ENCODE measurements at places on chromosomes 5 and 9. TPM values are rescaled to one million over a fixed set of nuclear protein-coding genes. Genes with fewer than 3 reads are reported as not detected.

- no peak for DNase-seq
Observed at GRCh38 chr9:18826248-18826647, 206.8 kb downstream of the SAXO1 start.

GRCh38 chr5:155189981-155190380, 176.4 kb downstream of the KIF4B start:
- DNase-seq = no peak

DNA sequence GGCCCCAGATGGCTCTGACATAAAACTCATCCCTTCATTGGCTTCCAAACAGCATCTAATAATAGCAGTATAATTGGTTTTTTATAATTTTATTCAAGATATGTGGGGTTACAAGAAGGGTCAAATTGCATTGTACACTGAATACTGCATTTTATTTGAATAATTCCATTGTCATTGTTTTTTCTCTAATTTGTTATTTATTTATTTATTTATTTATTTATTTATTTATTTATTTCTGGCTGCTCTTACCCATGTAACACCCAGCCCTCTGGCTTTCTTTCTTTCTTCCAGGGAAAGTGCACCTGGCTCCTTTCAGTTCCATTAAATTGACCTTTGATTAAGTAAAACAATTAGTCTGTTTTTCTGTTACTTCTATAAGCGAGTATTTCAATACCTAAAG, 210.1 kb downstream of the CDH9 start:
- no peak for DNase-seq

GRCh38 chr9:22210262-22210661, 201.2 kb upstream of the CDKN2B start:
- no peak for DNase-seq

DNA sequence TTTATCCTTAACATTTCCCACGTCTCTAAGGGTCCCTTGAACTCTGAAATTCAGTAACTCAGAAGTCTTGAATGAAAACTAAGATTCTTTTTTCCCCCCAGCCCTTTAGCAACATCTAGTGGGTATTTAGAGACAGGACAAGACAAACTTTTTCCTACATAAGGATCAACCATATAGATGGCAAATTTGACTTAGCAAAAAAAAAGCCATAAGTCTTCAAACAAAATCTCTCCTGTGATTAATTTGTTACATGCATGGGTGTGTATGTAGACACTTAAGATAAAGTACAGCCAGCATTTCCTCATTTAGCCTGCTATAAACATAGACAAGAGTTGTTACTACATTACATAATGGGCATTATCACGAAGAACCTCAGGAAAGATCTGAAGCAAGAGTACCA, 29.1 kb upstream of the ANKRD31 start:
- peak; percentile 57 for DNase-seq

DNA sequence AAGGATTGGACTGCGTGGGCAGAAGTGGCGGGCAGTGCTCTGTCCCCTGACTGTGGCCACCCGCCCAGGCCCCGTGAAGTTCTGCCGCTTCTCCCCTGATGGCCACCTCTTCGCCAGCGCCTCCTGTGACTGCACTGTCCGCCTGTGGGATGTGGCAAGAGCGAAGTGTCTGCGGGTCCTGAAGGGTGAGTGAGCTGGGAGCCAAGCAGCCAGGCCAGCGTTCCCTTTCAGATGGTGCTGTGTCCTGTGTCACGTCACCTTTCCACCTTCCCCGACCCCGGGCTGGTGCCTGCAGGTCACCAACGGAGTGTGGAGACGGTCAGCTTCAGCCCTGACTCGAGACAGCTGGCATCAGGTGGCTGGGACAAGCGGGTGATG, 2.3 kb downstream of the WDR38 start:
- DNase-seq = no peak

GRCh38 chr5:169435506-169436229, 134.7 kb upstream of the SLIT3 start:
- DNase-seq = peak; percentile 58

GRCh38 chr5:80835128-80835527, 125.0 kb upstream of the RASGRF2 start:
- DNase-seq = no peak

DNA sequence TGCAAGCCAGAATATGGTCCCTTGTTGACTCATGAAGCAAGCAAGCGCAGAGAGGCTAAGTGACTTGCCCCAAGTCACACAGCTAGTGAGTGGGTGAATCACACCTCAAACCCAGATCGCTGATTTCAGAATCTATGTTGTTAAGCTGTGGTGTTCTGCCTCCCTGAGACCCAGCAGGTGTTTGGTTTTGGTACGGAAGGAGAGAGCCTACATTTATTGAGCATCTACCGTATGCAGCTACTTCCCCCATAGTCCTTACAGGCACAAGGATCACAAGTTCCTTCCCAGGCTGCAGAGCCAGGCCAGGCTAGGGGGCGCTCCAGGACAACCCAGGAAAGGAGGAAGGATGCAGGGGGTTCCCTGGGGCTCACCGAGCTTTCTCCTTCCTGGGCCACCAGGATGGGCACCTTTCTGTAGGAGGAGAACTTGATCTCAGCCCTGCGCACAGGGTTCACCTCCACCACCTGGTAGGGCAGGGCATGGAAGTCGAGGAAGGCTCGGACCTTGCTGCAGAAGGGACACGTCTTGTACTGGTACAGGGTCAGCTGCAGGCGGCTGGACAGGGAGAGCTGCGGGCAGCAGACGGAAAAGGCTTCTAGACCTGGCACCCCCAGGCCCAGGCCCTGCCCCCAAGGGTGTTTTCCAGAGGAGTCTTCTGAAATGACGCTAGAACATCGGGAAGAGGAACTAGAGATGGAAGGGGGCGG, 2.5 kb downstream of the PTGES2 start:
- peak; percentile 57 for DNase-seq

GRCh38 chr9:108194154-108194553, 661.6 kb downstream of the ACTL7B start:
- DNase-seq = no peak

DNA sequence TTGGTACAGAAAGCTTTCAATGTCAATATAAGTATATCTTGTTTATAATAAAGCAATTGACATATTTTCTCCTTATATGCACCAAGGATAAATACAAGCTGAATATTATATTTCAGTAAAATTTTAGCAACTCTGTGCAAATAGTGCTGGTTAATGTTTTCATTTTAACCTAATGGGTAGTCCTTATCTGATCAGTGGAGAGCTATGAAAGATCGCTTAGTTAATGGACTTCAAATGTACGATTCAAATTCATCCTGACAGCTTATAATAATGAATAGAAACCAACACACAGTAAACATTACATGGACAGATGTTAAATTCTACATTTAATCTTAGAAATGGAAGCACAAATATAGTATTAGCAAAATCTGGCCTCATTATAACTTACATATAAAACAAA, 1495.2 kb upstream of the C9orf72 start:
- no peak for DNase-seq

- DNase-seq = no peak
Observed at GRCh38 chr5:58675341-58675740, 92.5 kb downstream of the RAB3C start.

- DNase-seq = no peak
Observed at GRCh38 chr9:127767410-127767809, 11.1 kb downstream of the SH2D3C start.

- DNase-seq = no peak
Observed at GRCh38 chr5:58024151-58024550, 435.7 kb downstream of the PLK2 start.

- peak; percentile 43 for DNase-seq
Observed at GRCh38 chr9:126853667-126854066, 6.8 kb upstream of the ZBTB34 start.

GRCh38 chr9:123267481-123268198, 746 bp downstream of the STRBP start:
- DNase-seq = no peak

DNA sequence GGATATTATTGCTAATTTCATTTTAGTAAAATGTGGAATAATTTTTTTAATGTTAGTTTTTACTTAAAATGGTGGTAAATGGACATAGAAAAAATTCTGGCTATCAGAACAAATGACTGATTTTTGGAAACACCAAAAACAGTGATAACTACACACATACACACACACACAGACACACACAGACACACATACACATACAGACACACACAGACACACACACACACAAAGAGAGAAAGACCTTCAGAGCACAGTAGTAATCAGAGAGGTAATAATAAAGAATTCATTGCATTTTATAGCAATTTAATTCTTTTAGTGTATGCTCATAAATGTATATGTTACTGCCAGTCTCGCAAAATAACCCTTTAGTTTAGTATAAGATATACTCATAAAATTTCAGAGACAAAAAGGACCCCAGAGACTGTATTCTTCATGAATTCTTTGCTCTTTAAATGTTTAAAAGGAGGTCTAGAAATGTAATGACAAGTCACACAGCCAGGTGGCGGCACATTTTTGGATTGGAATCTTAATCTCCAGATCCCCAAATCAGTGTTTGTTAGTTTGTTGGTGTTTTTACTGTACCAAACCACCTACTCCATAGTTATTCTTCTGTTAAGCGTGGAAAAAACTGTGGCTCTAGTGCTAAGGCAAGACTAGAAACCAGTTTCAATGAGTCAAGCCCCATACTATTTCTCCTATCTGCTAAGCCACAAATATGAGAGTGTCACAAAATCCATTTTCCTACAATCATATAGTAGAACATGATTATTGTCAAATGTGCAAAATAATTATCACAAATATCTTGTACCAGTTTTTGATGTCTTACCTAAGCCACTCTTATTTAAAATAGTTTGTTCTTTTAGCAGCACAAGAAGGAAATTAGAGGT, 109.9 kb downstream of the EDIL3 start:
- DNase-seq = peak; percentile 66

DNA sequence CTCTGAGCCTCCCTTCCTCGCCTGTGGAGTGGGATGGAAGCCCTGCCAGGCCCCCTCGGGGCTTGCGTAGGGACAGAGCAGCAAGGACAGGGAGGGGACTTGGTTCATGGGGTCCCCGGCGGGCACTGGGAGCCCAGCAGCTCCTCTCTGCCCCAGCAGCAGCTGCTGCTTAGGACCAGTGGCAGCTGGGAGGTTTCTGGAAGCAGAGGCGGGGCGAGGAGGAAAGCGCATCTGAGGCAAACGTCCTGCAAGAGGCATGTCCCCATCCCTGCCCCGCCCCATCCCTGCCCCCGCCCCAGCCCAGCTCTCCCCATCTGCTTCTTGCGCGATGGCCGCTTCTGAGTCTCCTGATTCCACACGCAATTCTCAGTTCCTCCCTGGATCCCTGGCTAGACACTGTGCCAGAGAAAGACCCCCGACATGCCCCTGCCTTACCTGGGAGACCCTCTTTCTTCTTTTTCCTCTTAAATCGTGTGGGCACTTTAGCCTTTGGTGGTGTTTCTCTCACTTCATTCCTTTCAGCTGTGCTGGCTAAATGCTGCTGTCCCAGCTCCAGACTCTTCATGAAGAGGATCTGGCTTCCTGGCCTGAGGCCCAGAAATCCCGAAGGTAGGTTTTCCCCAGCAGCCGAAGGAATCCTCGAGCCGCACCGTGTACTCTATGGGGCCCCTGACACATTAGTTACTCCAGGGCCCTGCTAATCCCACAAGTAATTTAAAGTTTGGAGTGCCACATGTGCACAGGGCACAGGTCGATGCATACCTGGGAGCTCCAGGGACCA, 4.4 kb upstream of the OR2S2 start:
- DNase-seq = peak; percentile 78

DNA sequence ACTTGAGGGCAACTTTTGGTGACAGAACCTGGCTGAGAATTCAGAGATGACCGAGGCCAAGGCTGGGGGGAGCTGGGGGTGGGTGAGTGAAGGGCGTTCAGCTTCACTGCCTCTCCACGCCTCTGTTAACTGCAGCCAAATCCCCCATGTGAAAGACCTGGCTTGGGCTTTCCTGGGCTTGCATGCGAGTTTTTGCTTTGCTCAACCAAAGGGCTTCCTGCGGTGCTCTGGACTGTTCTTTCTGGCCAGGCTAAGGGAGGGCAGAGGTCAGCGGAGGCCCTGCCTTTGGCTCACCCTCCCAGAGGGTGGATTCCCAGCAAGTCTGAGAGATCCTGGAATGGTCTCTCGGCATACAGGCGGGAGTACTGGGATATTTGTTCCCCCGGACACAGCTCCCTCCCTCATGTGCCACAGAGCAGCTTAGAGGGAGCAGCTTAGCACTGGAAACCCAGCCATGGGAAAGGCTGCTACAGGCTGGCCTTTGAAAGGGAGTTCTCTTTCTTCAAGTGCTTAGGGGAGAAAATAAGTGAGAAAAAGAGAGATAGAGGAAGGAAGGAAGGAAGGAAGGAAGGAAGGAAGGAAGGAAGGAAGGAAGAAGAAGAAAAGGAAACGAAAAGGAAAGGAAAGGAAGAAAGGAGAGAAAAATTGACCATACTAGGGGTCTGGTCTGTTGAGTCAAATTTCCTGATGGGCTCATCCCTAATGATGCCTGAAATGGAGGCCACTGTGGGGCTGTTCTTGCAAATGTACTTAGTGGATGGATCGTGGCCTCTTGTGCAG, 158.8 kb downstream of the FGF18 start:
- peak; percentile 37 for DNase-seq

- no peak for DNase-seq
Observed at GRCh38 chr5:124021066-124021641, 509.2 kb downstream of the CSNK1G3 start.

- DNase-seq = peak; percentile 31
Observed at GRCh38 chr9:122325124-122325523, 45.7 kb upstream of the PTGS1 start.

DNA sequence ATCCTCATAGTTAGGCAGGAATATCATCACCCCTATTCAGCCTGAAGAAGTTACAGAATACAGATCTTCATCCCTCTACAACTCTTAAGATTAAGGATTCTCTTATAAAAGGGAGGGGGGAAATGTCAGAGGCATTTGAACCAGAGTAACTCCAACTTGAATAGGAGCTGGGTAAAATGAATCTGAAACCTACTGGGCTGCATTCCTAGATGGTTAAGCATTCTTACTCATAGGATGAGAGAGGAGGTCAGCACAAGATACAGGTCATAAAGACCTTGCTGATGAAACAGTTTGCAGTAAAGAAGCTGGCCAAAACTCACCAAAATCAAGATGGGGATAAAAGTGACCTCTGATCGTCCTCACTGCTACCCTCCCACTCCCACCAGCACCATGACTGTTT, 14.4 kb downstream of the FREM1 start:
- DNase-seq = no peak

- no peak for DNase-seq
Observed at GRCh38 chr5:170365011-170365410, 24.2 kb downstream of the KCNMB1 start.

DNA sequence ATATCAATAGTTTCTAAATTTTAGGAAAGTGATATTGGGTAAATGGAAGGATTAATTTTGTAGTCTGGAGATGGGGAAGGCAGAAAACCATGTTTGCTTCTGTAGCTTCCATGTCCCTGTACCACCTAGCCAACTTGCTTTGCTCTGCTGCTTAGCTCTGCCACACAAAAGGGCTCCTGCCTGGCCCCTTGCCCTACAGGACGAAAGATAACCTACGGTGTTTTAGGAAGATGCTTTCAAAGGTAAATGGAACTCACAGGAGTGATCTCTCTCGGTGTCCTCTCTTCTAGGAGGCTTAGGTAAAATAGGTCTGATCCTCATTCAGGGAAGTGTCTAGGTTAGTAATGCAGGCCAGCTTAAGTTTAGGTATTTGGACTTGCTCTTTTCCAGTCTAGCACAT, 37.8 kb upstream of the DMXL1 start:
- DNase-seq = no peak

- no peak for DNase-seq
Observed at GRCh38 chr5:66993448-66993847, 203.2 kb downstream of the CD180 start.

AK1 gene
- 121 TPM for total RNA-seq

UGT3A1 gene
- not detected for total RNA-seq

QRFP gene
- not detected for total RNA-seq

PFN3 gene
- total RNA-seq = not detected

CNTNAP3B gene
- total RNA-seq = 6.4 TPM

SLC34A1 gene
- total RNA-seq = not detected

CYSRT1 gene
- 0.49 TPM for total RNA-seq

FBLL1 gene
- total RNA-seq = not detected

IL3 gene
- not detected for total RNA-seq

ALDOB gene
- total RNA-seq = not detected

PCDHA1 gene
- 0.09 TPM for total RNA-seq

Measured in fibroblast of the aortic adventitia (primary cell).